Right renal cortex interstitium (tissue), 3 donors: ENCODE measurements at places on chromosomes 2 and 18. TPM values are rescaled to one million over a fixed set of nuclear protein-coding genes. Genes with fewer than 3 reads are reported as not detected.

The REEP1 gene
- 3.3 TPM for polyA plus RNA-seq

The HTR2B gene
- polyA plus RNA-seq = 25.3 TPM

- DNase-seq = no peak
Observed at GRCh38 chr2:18820966-18821365, 231.6 kb upstream of the NT5C1B start.

GRCh38 chr2:69902213-69902922, 8.6 kb downstream of the SNRNP27 start:
- DNase-seq = no peak

- DNase-seq = no peak
Observed at GRCh38 chr18:22552254-22552653, 134.5 kb upstream of the CTAGE1 start.
